ENCODE measurements at places on chromosomes 16 and 17. TPM values are rescaled to one million over a fixed set of nuclear protein-coding genes. Genes with fewer than 3 reads are reported as not detected.

Gene CRHR1
- not detected for total RNA-seq

Gene TBC1D3C
- not detected for total RNA-seq

Gene AMDHD2
- total RNA-seq: 24.6 TPM

Gene ITGAD
- not detected for total RNA-seq

Gene KRTAP4-6
- not detected for total RNA-seq

Gene HCRT
- not detected for total RNA-seq

Gene CLDN9
- total RNA-seq: not detected

Gene CBX1
- total RNA-seq: 32.8 TPM

Gene KRT33B
- not detected for total RNA-seq

Gene PLA2G10
- not detected for total RNA-seq

Gene SYT17
- 0.68 TPM for total RNA-seq

Gene CFAP97D1
- total RNA-seq: not detected

Gene CIBAR2
- total RNA-seq: not detected

Gene TBC1D3D
- not detected for total RNA-seq

Gene FOXL1
- total RNA-seq: not detected

Gene RNF157
- 4.3 TPM for total RNA-seq

Gene PRSS21
- not detected for total RNA-seq

Gene OR1F1
- not detected for total RNA-seq

Gene HNF1B
- total RNA-seq: not detected

Gene NEUROD2
- total RNA-seq: not detected

Gene NLK
- 15.3 TPM for total RNA-seq

Gene TP53TG3C
- total RNA-seq: not detected

Gene AOC2
- 1.2 TPM for total RNA-seq

Gene PROCA1
- total RNA-seq: 1.3 TPM

Gene ALDH3A1
- 0.71 TPM for total RNA-seq

Gene CFDP1
- total RNA-seq: 42.1 TPM

Gene ETV4
- total RNA-seq: not detected

Gene NPB
- total RNA-seq: 0.27 TPM

Gene CES4A
- 7.5 TPM for total RNA-seq

Gene SIAH1
- 34.2 TPM for total RNA-seq

Gene KRT31
- total RNA-seq: not detected

Gene MEOX1
- 2.9 TPM for total RNA-seq

Gene CEMP1
- not detected for total RNA-seq

Gene FLYWCH2
- total RNA-seq: 51.5 TPM

Gene PPY
- total RNA-seq: not detected

Measured in sigmoid colon (tissue), 7 donors.